ENCODE measurements at places on chromosomes 11 and 22. TPM values are rescaled to one million over a fixed set of nuclear protein-coding genes. Genes with fewer than 3 reads are reported as not detected.

MN1 gene
- total RNA-seq = 119 TPM

PRODH gene
- total RNA-seq = 5.9 TPM

DNA sequence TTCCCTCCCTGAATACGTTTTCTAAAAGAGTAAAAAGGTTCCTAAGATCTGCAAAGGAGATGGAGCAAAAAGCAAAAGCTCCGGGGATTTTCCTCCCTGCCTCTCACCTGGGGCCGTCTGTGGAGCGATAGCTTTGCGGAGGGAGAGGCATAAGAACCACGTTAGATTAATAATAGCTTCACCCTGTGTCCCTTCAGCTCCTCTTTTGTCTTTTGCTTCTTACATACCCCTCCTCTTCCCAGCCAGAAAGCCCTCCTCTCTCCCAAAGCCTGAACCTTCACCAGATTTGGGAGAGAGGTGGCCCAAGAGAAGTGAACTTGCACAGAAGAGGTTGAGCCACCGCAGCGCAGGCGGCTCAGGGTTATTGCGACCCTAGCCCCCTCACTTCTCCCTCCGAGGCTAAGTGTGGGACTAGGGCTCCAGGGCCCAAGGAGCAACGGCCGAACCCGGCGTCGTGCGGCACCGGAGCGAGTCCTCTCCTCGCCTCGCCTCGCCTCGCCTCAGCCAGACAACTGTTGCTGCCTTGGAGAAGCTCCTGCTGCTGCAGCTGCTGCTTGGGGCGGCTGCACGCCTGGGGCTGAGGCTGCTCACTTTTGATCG is 97.6 kb upstream of the HSD17B12 start:
- DNase-seq = no peak

DNA sequence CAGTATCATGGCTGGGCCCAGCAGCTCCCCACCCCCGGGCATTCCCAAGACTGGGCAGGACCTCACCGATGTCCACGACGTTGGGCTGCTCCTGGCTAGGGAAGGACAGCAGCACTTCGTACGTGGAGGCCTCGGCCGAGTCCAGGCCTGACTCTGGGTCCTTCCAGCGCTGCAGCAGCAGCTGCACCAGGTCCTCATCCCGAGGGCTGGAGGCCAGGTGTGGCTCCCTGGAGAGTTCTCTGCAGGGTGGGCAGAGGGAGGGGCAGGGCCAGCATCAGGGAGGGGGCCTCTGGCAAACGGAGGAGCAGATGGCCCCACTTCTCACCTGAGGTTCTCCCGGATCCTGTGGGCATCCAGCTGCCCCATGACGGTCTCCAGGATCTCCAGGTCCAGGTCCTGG is 341 bp downstream of the NAALADL1 start:
- DNase-seq = no peak

- DNase-seq = no peak
Measured at GRCh38 chr11:119319700-119320239, 2.8 kb upstream of the MCAM start.

GRCh38 chr11:118895093-118896039 is 11.7 kb downstream of the CXCR5 start:
- peak; percentile 73 for DNase-seq

GRCh38 chr11:69442012-69442806 is 39.3 kb upstream of the LINC01488 start:
- peak; percentile 37 for DNase-seq

- peak; percentile 83 for DNase-seq
Measured at GRCh38 chr22:25362215-25362882, 142.9 kb downstream of the CRYBB2 start.
